ENCODE measurements at places on chromosomes 13 and 19. TPM values are rescaled to one million over a fixed set of nuclear protein-coding genes. Genes with fewer than 3 reads are reported as not detected.

DNA sequence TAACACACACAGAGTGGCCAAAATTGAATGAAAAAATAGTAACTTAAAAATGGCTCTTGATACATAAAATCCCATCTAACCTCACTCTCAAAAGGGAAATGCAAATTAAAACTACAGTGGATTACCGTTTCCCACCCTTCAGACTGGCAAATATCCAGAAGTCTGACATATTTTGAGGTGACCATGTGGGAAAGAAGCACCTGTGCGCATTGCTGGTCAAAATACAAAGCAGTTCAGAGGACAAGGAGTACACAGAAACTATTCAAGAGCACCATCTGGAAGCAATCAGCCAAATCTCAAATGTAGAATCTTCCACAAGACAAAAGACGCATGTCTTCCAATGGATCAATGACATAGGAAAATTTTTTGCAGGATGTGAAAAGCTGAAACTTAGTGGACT, 23.2 kb downstream of the NALCN start:
- no peak for DNase-seq

DNA sequence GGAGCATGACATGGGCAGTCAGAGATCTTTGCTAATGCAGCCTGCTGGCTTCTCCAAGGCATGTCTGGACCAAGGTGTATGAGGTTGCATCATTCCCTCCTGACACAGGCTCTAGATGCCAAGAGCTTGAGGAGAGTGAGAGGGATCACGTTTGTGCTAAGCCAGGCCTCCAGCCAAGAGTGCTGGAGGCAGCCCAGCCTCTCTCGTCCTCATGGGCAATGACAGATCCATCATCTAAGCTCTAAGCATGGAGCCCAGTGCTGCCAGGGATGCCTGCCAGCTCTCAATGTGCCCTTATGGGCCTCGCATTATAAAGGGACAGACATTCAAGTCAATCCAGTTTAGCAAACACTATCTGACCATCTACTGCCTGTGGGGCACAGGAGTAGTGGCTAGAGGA, 136.3 kb upstream of the VSTM2B start:
- no peak for DNase-seq

GRCh38 chr13:108060111-108060510, 155.2 kb downstream of the LIG4 start:
- no peak for DNase-seq

DNA sequence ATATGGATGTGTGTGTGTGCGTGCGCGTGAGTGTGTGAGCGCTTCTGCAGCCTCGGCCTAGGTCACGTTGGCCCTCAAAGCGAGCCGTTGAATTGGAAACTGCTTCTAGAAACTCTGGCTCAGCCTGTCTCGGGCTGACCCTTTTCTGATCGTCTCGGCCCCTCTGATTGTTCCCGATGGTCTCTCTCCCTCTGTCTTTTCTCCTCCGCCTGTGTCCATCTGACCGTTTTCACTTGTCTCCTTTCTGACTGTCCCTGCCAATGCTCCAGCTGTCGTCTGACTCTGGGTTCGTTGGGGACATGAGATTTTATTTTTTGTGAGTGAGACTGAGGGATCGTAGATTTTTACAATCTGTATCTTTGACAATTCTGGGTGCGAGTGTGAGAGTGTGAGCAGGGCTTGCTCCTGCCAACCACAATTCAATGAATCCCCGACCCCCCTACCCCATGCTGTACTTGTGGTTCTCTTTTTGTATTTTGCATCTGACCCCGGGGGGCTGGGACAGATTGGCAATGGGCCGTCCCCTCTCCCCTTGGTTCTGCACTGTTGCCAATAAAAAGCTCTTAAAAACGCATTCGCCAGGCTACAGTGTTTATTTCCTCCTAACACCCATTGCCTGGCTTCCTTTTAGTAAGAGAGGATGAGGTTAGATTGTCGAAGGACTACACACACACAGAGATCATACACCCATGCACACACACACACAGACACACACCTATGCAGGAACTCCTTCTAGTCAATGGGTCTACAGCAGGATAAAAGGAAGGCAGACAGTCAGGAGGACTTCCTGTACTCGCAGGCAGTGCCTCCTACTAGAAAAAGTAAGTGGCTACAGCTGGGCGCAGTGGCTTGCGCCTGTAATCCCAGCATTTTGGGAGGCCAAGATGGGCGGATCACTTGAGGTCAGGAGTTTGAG, 7.1 kb downstream of the FOSB start:
- DNase-seq, result no peak

- peak; percentile 81 for DNase-seq
These were observed 7.1 kb downstream of the GPR108 start for GRCh38 chr19:6730153-6730804.

- no peak for DNase-seq
These were observed 354.1 kb downstream of the RFC3 start for GRCh38 chr13:34172048-34172447.

- no peak for DNase-seq
These were observed 28.4 kb downstream of the AMER2 start for GRCh38 chr13:25143706-25144105.

DNA sequence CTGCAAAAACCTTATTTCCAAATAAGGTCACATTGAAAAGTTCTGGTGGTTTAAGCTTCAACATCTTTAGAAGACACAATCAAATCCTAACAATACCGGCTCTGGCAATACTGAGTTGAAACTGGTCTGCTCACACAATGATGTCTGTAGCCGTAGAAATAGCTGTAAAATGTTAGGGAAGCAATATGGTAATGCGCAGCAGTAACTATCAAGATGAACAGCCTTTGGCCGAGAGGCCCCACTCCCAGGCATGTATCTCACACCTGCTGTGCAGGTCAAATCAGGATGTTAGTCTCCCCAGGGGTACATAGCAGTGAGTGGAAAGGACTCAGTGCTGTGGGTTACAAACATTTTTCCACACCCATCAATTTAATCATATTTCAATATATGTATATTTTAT, 207.1 kb downstream of the KATNAL1 start:
- DNase-seq, result no peak

- peak; percentile 37 for DNase-seq
These were observed 22.1 kb downstream of the ARID3A start for GRCh38 chr19:947707-948539.

- no peak for DNase-seq
These were observed 2691.4 kb downstream of the PCDH9 start for GRCh38 chr13:64538711-64539110.

- no peak for DNase-seq
These were observed 1.2 kb downstream of the EPS15L1 start for GRCh38 chr19:16470541-16470910.

DNA sequence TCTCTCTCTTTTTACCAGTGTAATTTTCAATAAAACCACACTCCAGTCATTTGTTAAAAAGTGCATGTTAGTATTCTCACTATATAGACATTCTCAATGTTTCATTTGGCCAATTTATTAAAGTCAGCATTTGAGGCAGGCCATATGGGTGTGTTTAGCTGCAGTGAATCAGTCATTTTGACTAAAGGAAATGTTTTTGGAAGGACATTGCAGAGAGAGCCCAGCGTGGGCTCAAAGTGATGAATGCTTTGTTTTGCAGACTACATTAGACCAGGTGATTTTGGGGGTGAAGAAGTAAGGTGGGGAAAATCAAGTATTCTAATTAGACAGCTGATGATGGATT, 116.7 kb downstream of the POSTN start:
- no peak for DNase-seq

RFXANK gene
- 52.5 TPM for total RNA-seq

LRRC63 gene
- total RNA-seq, result not detected

ABCA7 gene
- 25.8 TPM for total RNA-seq

Data from tibial nerve (tissue), 4 donors.